Activated CD8-positive, alpha-beta memory T cell treated with anti-CD3 and anti-CD28 coated beads for 1 hour (primary cell): ENCODE measurements at places on chromosomes 2 and 18.
A peak's percentile ranks its signal among the peaks of the same experiment; 100 is the strongest.

DNA sequence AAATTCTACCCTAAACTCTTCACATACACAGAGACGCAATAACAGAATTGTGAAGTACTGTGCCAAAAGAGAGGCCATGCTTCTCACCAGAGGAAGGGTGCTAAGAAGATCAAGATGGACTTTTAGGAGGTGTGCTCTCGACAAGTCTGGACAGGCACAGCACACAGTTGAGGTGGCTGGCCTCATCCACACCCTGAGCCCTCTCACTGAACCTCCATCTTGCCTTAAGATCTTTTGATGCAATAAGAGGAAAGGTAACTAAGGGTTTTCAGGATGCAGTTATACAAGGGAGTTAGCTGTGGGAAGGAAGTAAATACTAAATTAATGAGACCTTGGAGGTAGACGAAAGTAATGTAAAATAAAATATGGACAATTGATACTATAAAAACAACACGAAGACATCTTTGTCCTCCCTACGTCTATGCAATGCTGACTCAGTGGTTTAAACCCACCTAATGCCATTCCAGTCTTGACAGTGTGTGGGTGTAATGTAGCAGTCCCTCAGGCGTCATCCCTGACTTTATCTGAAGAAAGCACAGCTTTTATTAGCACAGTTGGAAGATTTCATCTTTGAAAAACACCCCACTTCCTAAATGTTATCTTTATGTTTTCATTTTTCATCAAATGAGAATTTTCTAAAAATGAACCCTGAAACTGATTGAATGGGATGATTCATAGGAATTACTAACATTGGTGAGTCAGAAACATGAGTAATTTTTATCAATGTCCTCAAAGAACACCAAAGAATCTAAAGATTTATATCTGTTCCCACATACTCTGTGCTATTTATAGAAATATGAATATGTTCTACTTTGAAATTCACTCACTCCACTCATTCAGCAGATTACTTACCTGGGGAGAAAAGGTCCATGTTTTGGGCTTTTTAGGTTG lies 34.0 kb upstream of the MALL start:
- DNase-seq = no peak

- no peak for DNase-seq
Observed at GRCh38 chr18:50850307-50851065, 28.4 kb upstream of the ME2 start.

GRCh38 chr2:11634584-11634983 lies 35.4 kb downstream of the NTSR2 start:
- no peak for DNase-seq

DNA sequence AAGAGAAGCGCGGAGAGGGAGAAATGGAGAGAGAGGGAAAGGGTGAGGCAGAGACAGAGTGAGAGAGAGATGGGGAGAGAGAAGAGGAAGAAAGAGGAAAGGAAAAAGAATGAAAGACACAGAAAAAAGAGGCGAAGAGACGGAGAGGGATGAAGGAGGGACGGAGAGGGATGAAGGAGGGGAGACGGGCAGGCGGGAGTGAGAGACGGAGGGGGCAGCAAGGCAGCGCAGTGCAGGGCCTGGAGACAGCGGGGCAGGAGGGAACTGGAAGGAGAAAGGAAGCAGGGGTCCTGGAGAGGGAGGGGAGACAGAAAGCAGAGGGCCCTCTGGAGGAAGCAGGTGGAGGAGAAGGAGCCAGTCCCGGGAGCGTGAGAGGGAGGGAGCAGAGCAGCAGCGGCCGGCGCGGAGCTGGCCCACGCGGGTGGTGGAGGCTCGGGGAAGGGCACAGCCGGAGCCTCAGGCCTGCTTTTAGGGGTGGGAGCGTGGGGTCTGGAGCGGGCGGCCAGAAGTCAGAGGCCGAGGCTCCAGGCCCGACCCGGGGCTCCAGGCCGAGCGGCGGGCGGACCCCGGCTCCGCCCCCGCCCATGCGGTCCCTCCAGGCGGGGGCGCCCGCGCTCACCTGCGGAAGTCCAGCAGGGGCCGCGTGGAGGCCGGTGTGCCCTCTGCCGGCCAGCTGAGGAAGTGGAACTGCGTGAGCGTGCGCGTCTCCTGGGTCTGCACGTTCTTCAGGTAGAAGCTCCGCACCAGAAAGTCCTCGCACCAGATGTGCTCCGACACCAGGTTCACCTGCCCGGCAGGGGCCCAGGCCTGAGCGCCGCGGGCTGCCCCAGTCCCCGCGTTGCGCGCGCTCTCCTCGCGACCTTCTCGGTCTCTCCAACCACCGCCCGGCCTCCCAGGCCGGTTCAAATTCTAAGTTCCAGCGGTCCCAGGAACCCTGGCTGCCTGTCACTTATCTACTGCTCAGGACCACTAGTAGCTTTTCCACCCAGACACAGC lies 14.5 kb downstream of the PTPRN start:
- DNase-seq = peak; percentile 81

GRCh38 chr2:117068371-117068770 lies 746.1 kb upstream of the DDX18 start:
- no peak for DNase-seq

- DNase-seq = no peak
Observed at GRCh38 chr18:79315596-79315995, 80.1 kb upstream of the NFATC1 start.

DNA sequence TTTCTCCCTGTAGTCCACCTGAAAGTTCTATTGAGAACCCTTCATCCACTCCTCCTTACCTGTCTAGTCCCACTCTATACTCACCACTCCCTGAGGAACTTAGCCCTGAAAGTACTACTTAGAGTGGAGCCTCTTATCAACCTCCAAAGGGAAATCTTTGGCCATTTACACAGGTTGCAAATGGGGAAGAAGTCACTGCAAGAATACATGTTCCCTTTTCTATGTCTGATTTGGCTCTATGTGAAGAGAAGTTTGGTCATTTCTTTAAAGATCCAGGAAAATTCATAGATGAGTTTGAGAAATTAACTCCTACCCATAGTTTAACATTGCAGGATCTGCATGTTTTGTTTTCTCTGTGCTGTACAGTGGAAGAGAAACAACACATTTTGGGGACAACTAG lies 22.9 kb upstream of the MGAT4A start:
- no peak for DNase-seq

GRCh38 chr2:200756618-200757321 lies 54.9 kb upstream of the BZW1 start:
- DNase-seq = no peak

DNA sequence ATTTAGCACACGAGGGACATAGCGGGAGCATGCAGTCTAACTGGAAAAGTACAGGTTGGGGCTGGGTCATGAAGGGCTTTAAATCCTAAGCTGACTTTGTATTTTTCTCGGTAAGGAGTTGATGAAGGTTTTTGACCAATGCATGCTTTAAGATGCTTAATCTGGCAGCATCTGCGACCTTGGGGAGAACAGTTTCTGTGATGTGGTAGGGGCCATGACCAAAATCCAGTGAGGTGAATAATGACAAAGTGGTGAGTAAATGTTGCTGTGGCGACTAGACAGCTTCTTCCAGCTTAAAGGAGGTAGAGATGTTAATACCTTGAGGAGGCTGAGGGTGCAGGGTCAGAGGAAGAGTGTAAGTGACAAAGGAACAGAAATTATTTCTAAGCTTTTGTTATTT lies 174.6 kb upstream of the ALPP start:
- no peak for DNase-seq

DNA sequence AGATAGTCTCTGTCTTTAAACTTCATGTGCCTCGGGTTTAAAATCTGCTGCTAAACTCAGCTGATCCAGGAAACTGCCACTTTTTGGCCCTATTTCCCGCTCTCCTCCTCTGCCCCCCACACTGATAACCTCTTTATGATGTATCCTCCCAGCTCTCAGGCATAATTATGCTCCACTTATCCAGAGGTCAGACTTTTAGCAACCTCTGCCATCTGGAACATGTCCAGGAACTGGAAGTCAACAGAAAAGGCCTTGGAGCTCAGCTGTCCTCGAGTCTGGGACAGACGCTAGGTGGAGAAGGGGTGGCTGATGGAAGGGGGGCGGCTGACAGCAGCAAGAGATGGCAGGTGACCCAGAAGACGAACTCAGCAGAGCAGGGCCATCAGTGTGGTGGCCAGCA lies 41.2 kb downstream of the ASAP2 start:
- no peak for DNase-seq

DNA sequence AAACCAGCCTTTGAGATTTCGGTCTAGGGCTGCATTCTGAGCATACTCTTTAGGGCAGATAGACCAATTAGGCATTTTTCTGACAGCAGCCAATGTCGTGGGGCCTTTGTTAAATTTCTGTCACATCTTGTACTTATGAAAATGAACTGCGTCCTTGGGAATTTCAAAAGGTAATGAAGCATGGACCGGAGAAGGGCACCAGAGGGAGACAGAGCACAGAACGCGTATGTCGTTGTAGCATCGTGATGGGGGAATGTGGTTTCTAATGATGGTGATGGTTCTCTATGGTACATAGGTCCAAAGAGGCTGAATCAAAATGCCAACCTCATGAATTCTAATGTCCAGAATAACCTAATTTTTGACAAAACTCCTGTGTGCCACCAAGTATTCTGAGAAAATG lies 483.9 kb upstream of the CRIM1 start:
- no peak for DNase-seq

- DNase-seq = no peak
Observed at GRCh38 chr2:137206069-137206468, 440.7 kb downstream of the THSD7B start.

GRCh38 chr2:233060980-233061590 lies 943 bp downstream of the INPP5D start:
- DNase-seq = no peak

GRCh38 chr2:5978131-5978751 lies 286.1 kb downstream of the SOX11 start:
- no peak for DNase-seq

GRCh38 chr2:125516496-125517109 lies 1139.4 kb upstream of the GYPC start:
- DNase-seq = no peak

DNA sequence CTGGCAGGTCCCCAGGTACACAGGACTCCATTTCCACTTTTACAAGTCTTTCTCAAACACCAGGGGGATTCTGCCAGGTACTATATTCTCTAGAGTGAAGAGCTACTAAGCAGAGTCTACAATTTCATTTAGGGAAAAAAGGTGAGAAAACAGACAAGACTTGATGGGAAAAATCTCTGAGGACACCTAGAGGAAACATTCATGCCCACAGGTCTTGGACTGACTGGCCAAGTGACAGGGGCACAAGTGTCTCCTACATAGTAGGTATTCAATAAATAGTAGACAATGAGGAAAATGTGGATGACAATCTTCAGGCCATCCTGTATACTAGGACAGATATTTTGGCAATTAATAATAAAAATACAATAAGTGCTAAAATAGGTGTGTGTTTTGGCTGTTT lies 228.6 kb downstream of the CLIP4 start:
- DNase-seq = no peak

GRCh38 chr2:69798909-69799526 lies 30.4 kb upstream of the GMCL1 start:
- no peak for DNase-seq

GRCh38 chr2:236764716-236765115 lies 195.1 kb downstream of the ACKR3 start:
- DNase-seq = no peak

DNA sequence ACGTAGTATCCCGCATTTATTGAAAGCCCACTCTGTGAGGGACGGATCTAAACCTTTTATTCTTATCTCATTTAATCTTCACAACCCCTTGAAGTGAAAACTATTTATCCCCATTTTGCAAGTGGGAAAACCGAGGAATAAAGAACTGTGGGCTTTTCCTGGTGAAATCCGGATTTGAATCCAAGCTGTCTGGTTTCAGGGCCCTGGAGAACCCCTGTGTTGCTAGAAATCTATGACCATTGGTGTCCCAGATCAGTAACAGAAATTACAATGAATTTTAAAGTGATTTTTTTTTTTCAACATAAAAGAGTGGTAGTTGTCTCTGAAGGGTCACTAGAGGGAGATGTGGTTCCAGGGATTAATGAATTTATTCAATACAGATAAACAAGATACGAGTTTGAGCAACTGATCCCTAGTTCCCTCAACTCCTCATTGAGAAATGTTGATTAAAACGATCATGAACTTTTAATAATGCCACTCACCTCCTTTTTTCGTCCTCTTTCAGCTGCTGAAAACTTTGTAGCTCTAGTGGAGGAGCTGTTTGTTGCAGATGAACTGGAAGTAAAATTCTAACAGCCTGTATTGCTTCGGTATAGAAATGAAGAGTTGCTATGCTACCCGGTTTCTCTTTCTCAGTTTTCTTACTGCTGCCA lies 940 bp downstream of the XRCC5 start:
- DNase-seq = no peak

DNA sequence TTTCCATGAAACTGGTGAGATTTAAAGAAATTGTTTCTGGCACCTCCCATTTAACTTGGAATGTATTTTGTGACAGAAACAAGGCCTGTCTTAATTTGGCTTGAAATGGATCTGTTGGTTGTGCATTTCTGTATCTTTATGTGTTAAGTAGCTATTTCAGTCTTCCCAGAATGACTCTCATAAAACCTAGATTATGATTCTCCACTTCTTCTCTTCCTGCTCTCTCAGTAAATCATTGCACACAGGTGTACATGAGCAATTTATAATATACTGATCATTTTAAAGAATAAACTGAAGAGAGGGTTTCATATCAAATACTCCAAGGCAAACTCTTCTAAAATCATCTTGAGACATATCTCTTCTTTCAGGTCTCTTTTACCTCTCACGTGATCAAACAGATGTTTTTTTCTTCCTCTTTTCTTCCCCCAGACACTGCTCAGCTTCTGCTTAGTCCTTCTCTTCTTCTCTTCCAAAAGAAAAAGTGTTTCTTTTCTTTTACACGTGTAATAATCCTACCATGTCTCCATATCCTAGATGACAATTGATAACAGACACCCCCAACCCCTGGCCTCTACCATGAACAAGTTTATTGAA lies 112.0 kb downstream of the PPP1R1C start:
- no peak for DNase-seq

DNA sequence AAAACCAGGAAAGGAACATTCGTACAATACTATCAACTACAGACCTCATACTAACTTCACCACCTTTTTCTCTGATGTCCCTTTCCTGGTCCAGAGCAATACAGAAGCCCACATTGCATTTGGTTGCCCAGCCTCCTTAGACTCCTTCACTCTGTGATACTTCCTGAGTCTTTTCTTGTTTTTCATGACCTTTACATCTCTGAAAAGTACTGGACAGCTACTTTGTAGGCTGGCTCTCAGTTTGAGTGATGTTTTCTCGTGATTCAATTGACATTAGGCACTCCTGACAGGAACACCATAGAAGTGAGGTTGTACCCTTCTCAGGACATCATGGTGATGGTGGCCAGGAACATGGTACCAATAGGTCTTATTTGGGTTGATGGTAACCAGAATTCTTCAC lies 185.9 kb upstream of the SLC39A10 start:
- DNase-seq = no peak

DNA sequence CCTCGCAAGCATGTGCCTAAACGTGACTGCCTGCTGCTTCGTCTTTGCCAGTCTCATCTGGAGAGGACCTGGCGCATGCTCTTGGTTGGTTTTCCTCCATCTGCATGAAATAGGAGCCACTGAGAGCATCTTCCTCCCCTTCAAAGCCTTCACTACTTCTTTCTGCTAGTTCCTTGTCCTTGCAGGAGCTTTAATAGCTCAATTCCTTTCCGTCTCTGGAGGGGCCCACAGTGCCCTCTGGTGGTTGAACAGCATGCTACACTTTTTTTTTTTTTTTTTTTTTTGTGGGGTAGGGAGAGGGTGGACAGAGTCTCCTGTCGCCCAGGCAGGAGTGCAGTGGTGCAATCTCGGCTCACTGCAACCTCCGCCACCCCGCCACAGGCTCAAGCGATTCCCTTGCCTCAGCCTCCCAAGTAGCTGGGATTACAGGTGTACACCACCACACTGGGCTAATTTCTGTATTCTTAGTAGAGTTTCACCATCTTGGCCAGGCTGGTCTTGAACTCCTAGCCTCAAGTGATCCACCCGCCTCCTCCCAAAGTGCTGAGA lies 59.6 kb downstream of the SP110 start:
- peak; percentile 17 for DNase-seq

GRCh38 chr2:63053889-63054602 lies 3.4 kb downstream of the OTX1 start:
- DNase-seq = no peak
